ENCODE measurements at places on chromosomes 3 and 15. TPM values are rescaled to one million over a fixed set of nuclear protein-coding genes. Genes with fewer than 3 reads are reported as not detected.

The CDHR4 gene
- not detected for total RNA-seq

The PP2D1 gene
- total RNA-seq: not detected

The IQCF5 gene
- not detected for total RNA-seq

The OR5K2 gene
- not detected for total RNA-seq

The GOLGA6L7 gene
- total RNA-seq: not detected

The PARP9 gene
- 192 TPM for total RNA-seq

The CPEB1 gene
- total RNA-seq: 9.4 TPM

DNA sequence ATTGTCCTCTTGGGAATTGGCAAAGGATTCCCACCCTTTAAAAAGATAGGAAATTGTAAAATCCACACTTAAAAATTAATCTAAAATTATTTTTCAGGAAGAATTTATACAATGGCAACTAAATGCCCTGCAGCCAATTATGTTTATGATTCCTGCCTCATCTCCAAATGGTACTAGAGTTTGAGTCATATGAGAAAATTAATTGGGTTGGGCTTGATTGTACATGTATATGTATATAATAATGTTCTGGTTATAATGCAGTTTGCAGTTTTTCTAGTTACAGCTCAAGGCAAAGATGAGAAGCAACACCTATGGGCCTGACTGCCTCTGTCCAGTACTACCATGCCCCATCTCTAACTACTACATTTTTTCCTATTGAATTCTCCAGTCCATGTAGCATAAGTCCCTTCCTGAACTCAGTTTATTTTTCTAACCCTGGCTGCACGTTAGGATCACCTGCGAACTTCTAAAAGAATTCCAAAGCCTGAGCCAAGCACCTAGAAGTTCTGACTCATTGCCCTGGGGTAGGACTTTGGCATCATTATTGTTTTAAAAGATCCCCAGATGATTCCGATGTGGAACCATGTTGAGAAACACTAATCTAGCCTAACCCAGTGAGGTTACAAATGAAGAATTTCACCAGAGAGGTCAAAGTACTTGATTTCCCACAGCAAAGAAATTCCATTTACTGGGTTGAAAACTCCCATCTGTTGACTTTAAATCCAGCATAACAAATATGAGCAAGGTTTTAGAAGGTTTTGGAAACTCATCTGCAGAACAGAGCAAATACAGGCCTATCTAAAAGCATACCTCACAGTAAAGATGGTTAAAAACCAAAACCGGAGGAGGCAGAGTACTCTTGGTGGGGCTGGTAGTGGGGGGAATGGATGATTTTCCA is 19.4 kb downstream of the TGFBR2 start:
- peak; percentile 95 for DNase-seq

DNA sequence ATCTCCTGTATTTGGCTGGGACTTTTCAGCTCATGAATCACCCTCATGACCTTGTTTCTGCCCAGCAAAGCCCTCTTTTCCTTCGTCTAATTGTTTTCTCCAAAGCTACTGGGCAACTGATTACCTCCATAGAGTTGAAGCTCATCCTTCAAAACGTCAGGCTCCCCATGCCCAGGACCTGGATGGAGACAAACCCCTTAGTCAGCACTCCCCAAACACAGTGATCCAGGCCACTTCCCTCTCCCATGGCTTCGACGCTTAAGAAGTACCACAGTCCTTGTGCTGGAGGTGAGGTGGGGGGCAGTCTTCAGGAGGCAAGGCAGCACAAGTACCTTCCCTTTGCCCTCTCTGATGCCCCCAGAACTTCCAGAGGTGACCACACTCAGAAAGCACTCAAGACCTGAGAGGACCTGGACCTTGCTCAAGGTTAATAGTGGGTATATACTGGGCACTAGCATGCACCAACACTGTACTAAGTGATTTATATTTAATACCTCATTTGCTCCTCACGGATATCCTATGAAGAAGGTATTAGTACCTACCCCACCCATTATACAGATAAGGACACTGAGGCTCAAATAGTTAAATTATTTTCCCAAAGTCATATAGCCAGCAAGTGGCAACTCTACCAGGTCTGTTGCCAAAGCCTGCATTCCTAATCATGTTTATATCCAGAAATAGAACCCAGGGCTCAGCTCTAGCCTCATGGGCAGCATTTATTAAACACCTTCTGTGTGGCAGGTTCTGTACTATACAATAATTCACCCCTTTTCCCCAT is 16.5 kb downstream of the TMEM40 start:
- DNase-seq: no peak

GRCh38 chr3:77283108-77283507 is 243.2 kb downstream of the ROBO2 start:
- no peak for DNase-seq

- DNase-seq: no peak
Measured at GRCh38 chr15:79130535-79131130, 40.1 kb upstream of the RASGRF1 start.

DNA sequence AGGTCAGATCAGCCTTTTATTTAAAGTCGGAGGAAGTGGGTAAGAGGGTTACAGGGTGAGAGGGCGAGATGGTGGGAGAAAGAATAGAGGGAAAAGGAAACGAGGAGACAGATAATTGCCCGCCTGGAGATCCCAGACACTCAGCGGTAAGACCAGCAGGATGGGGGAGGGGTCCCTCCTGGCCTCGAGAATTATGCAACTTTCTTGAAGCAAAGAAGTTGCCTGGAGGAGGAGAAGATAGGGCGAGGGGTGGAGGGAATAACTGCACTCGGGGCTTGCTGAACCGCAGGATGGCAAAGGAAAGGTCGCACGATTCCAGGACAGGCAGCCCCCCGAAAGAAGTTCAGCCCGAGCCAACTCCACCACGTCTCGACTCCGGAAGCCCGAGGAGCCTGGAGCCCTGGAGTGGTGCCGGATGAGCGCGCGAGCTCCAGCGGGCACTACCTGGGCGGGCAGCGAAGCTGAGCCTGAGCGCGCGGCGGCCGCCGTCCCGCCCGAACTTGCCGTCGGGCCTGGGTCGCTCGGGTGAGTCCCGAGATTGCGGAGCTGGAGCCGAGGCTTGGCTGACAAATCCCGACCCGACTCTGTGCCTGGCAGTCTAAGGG is 402 bp downstream of the WWTR1 start:
- DNase-seq: peak; percentile 75

DNA sequence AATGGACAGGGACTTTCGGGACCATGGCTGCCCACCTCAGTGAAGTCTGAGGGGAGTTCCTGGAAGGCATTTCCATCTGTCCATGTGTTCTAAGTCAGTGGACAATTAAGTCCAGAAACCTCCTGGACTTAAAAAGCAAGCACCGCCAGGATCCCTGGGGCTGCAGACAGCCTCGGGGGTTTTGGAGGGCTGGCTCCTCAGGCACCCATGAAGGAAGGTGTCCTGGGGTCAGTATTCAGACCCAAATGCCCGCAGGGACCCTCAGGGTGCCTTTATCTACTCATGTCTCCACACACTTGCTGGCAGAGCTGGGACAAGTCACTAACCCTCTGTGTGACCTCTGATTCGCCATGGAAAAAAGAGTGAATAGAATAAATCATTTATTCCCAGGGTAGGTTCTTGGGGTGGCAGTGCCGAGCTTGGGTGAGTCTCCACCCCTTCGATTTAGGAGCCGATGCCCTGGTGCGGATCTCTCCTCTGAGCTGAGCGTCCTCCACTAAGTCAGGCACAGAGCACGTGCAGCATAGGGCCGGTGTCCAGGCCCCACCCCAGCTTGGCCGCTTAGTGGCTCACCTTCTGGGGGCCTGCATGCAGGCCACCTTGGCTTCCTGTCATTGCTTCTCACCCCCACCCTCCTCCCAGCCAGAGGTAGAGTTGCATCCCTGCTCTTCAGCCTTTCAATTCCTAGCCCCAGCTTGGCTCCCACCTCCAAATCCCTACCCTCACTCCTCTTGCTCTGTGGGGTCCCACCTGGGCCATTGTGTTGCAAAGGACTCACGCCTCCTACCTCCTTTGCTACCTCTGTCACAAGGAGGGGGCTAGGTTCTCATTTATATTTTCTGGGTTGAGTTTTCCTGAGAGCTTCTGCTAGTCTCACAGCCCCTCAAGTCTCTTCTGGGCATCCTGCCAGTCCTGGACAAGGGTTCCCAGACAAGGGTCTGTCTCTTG is 19.9 kb downstream of the SLC6A6 start:
- no peak for DNase-seq

GRCh38 chr3:197746801-197747237 is 2.9 kb upstream of the FYTTD1 start:
- peak; percentile 50 for DNase-seq

GRCh38 chr3:141530415-141530768 is 43.6 kb downstream of the RASA2 start:
- DNase-seq: peak; percentile 89

- DNase-seq: no peak
Measured at GRCh38 chr3:53411371-53411770, 64.0 kb upstream of the DCP1A start.

DNA sequence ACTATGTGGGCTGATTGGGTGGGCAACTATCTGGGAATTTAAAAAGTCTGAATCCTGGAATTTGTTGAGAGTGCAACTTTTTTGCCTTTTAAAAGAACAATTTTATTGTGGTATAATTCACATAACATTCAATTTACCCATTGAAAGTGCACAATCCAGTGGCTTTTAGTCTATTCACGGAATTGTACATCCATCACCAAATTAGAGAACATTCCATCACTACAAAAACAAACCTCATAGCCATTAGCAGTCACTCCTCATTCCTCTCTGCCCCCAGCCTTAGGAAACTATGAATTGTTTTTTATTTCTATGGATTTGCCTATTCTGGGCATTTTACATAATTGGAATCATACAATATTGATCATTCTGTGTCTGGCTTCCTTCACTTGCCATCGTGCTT is 101.8 kb upstream of the ALDH1A3 start:
- no peak for DNase-seq

DNA sequence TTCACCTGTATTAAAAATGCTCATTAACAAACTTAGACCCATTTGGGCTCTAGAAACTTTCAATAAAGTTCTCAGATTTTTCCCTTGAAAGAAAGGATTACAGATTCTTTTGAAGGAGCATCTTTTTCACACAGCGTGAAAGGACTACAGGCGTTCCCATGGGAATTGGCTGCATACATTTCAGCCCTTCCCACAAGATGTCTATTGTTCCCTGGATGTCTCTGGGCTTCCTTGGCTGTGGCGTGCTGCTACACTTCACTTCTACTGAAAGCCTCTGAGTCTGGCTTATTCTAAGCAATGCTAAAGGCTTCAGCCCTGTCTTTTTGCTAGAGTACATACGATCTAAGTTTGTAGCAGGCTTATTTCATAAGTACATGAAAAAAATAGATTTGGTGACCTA is 1.4 kb downstream of the VEPH1 start:
- DNase-seq: no peak

DNA sequence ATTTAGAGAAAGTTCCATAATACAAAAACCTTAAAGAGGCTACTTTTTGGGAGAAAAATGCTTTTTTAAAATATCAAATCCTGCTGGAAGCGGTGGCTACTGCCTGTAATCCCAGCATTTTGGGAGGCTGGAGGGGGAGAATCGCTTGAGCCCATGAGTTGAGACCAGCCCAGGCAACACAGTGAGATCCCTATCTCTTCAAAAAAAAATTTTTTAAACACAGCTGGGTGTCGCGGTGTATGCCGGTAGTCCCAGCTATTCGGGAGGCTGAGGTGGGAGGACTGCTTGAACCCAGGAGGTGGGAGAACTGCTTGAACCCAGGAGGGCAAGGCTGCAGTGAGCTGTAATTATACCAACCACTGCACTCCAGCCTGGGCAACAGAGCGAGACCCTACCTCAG is 14.2 kb downstream of the SLTM start:
- DNase-seq: no peak

- DNase-seq: no peak
Measured at GRCh38 chr3:119800844-119801243, 18.9 kb downstream of the NR1I2 start.

DNA sequence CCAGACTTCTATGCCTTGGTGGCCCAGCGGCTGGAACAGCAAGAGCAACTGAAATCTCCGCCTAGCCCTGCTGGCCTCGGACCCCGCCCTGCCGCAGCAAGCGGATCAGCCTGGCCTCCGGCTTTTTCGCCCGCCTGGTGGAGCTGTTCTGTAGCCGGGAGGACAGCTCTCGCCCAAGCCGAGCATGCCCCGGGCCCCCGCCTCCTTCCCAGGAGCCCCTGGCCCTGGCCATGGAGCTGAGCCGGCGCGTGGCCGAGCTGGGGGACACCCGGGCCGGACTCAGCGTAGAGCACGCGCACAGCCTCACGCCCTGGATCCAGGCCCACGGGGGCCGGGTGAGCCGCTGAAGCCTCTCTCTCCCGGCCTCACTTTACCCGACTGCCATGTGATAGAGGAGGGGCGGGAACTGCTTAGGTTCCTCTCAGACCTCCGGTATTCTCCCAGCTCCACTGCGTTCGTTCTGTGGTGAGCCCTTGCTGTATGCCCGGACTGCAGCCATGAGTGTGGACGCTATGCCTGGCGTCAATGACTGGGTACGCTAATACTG is 24.1 kb upstream of the MRPL3 start:
- peak; percentile 19 for DNase-seq

DNA sequence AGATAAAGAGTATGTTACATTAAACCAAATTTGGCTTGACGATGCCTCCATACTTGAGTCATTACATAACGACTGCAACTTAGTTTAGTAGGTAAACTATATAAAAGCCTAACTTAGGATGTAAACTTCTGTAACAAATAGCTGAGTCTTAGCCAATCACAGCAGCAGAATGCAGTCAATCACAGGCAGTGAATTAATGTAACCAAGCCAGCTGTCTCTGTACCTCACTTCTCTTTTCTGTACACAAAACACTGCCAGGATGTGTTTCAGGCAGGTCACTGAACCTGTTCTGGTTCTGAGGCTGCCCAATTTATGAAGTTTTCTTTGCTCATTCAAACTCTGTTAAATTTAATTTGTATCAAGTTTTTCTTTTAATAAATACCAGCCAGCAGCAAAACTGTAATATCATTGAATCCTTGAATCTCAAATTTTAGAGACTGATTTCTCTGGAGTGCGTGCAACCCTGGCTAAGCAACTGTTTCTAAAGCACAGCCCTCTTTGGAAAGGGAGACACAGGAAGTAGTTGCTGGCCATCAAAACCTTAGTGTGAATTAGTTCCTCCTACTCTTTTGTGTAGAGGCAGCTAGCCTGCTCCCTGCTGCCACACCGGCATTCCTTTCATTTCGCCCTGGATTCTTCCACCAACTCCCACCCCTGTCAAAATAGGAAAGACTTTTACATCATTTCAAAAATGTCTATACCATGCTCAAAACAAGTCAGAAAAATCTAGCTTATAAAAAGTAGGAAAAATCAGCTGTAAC is 15.2 kb downstream of the RFTN1 start:
- no peak for DNase-seq

- DNase-seq: peak; percentile 69
Measured at GRCh38 chr3:58188173-58188564, 22.6 kb downstream of the DNASE1L3 start.

DNA sequence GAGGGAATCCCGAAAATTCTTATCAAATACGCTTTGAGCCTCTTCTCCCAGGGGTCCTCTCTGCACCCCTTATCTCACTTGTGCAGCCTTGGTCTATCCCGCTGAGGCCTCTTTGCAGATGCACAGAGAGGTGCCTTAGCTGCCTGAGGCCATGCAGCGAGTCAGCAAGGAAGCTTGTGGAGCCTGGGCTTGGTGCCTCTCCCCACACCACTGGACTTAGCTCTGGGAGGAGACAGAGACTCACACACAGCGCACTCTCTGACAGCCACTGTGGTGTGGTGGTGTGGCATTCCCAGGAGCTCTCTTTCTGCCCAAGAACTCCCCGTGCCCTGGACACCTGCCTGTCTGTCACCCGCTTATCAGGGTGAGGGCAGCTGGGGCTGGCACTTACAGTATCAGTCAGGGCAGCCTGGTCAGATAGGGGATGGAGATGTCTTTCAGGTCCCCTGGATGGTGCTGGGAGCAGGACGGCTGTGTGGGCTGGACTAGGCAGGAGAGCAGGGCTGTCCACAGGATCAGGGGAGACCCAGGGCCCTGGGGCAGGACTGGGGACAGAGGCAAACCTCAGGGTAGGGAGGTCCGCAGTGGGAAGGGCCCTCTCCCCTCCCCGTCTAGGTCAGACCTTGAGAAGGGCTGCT is 10.2 kb upstream of the LINGO1 start:
- peak; percentile 13 for DNase-seq

Measured in M059J (cell line).